ENCODE measurements at places on chromosomes 7 and 10.
A peak's percentile ranks its signal among the peaks of the same experiment; 100 is the strongest.

DNA sequence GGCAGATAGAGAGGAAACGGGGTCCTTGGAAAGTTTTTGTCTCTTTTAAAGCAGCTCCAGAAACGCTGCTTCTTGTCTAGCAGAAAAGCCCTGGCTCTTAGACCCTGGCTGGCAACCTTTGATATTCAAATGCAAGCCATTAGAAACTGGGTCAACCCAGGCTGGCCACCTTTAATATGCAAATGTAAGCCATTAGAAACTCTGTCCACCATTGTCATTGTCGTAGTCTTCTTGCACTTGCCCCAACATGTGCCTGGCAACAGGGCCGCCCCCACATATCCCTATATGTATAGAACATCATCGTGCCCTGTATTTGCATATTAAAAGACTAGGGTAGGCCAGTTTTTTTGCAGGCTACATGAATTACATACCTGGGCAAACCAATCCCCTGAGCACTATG lies 621.3 kb upstream of the DPP6 start:
- no peak for DNase-seq

GRCh38 chr7:90119178-90119971 lies 34.9 kb upstream of the STEAP1 start:
- DNase-seq, result no peak

DNA sequence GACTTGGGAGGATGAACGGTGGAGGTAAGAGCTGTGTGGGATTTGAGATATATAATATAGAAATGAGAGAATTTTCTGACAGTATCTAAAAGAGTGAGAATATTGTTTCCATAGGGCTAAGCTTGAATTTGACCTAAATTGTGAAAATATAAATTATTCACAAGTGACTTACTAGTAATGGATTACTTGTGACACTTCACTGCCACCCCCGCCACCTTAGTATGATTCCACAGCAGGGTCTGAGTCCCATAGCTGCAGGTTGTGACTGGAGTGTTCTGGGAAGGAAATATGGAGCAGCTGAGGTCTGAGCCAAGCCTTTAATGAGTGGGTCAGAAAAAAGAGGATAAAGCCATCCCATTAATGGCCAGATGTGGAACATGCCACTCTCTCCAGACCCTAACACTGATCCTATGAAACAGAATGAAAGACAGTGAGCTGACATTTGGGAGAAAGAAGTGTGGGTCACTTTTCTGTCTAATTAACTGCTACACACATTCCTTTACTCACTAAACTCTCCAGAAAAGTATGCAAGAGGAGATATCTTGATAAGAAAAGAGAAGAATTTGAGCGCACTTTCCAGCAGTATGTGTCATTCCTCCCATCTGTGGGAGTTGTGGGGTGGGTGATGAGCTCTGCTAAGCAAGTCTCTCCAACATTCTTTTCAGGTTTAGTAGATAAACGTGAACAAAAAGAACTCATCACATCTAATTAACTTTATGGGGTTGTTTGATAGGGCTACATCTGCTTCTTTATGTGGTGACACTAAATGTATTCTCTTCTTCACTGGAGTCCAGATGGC lies 1193.4 kb downstream of the SORCS3 start:
- no peak for DNase-seq

- no peak for DNase-seq
These were observed 15.5 kb upstream of the STEAP4 start for GRCh38 chr7:88322151-88322550.

GRCh38 chr10:47288236-47288635 lies 11.8 kb upstream of the GDF10 start:
- DNase-seq, result no peak

GRCh38 chr10:101182936-101183335 lies 46.3 kb downstream of the LBX1 start:
- DNase-seq, result no peak

GRCh38 chr10:69505636-69506318 lies 54.5 kb downstream of the TSPAN15 start:
- no peak for DNase-seq

DNA sequence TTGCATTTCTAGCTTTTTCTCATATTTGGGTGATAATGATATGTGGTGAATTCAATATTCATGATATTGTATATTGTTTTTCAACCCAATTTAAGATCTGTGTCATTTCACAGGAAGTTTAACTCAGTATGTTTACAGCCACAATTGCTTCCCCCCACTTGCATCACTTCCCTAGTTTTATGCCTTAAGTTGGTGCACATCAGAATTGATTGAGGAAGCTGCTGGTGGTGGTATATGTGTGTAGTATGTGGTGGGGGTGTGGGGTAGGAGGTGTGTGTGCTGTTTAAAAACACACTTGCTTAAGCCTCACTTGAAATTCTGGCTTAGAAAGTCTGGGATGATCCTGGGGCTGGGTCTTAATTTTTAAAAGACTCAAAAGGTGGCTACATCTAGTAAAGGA lies 245.1 kb upstream of the AOAH start:
- DNase-seq, result no peak

GRCh38 chr7:3151784-3152183 lies 108.1 kb upstream of the CARD11 start:
- DNase-seq, result no peak

DNA sequence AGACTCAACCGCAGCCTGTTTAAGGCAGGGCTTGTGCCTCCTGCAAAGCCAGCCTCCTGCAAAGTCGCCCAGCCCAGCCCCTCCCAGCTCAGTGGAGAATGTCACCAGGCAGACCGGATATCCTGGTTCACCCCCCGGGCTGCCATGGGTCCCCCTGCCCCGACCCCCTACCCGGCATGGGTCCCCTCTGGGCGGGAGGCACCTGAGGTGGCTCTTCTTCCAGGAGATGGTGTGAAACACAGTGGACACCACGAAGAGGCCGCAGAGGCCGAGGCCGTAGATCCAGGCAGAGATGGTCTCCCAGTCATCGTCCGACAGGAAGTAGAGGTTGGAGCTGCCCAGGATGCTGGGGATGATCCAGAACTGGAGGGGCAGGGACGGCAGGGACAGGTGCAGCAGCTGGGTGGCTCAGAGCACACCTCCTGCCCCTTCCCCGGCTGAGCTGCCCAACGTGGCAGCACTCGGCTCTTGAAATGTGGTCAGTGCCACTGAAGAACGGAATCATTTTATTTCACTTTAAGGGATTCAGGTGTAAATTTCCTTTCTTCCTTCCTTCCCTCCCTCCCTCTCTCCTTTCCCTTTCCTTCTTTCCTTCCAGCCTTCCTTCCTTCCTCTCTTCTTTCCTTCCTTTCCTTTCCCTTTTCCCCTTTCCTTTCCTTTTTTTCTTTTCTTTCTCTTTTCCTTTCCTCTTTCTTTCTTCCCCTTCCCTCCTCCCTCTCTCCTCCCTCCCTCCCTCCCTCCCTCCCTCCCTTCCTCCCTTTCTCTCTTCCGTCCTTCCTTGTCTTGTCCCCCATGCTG lies 36.7 kb upstream of the RADIL start:
- no peak for DNase-seq

DNA sequence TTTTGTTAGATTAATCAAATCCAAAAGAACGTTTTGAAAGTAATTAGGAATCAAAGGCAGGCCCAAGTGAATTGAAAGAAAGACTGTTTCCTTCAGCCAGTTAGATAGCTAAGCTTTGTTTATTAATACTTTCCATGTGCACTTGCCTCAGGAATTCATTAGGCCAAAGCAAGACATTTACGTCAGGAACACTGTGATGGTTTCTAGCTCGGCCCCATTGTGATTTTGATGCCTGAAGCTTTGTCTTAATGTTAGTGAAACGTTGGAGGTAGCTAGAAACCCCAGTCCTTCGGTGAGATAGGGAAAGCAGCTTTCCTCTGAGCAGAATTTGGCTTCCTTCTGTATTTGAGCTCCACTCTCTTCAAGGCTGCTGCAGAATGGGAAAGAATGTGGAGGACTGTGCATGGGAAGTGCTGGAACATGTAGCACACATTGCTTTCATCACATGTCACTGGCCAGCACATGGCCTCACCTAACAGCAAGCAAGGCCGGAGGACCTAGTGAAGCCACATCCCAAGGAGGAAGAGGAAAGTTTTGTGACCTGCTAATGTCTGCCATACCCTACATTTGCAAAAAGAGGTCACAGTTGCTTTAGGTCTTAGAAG lies 64.1 kb downstream of the PCGF5 start:
- DNase-seq, result no peak

GRCh38 chr7:154581251-154581890 lies 421.6 kb downstream of the PAXIP1 start:
- DNase-seq, result no peak

DNA sequence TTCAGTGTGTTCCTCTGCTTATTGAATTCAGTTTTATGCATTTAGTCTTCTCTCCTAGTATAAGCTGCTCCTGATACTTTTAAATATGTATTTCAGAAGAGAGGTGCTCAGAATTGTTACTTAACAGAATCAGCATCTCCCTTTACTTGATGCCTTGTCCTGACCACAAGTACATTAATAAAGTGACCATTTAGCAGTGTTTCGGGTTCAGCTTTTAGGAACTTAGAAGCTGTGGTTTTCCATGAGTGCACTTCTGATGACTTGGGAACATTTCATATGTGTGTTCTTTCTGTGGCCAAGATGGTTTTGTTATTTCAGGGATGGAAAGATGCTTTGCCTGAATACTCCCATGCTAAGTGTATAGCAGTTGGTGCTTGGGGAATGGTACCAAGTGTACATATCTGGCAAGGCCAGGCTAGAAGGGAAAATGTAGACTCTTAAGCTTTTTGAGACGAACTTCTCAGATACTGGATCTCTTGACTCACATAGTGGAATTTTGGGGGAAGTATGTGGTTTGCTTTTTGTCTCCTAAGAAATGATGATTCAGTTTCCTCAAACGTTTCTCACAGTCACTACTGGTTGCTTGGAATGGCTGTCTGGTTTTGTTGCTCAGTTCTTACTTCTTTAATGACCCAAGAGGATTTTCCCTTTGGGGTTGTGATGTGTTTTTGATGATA lies 17.2 kb downstream of the SGPL1 start:
- peak; percentile 89 for DNase-seq

DNA sequence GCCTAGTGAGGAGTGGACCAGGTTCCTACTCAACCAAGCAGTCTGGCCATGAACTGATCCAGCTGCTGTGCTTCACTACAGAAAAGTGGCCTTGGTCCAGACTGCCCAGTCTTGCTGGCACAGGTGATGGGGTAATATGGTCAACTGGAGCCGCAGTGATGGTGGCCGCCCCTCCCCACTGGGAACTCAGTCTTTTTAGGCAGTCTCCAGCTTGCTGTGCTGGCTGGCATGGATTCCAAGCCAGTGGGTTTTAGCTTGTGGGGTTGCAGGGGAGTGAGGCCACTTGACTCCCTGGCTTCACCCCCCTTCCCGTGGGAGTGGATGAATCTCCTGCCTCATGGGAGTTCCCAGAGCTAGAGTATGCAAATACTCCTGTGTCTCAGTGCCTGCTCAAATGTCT lies 52.7 kb upstream of the CDK6 start:
- no peak for DNase-seq

DNA sequence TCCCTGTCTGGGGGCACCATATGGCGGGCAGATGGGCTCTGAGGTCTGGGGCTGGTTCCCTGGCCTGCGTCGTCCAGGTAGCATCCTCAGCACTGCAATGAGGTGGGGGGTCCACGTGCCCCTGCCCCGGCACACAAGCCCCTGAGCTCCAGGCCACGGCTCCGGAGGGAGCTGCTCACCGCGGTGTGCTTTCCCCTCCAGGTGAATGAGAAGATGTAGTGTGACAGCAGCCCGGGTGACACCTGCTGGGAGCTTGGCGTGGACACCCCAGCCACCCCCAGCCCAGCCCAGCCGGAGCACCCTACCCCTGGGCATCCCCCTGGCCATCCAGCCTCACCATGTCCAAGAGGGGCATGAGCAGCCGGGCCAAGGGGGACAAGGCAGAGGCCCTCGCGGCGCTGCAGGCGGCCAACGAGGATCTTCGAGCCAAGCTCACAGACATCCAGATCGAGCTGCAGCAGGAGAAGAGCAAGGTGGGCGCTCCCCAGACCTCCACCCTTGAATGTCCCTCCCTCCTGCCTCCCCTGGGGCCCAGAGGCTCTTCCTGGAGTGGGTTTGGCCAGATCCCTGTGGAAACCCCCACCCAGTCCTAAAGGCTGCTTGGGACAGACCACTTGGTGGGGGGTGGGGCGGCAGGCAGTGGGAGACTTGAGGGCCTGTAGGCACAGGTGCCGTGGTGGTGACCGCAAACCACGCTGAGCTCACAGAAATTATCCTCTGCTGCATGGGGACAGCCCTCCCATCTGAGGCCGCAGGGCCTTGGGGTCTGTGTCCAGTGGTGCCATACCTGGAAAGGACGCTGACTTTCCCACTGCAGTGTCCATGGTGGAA lies 38.9 kb downstream of the JAKMIP3 start:
- no peak for DNase-seq

GRCh38 chr10:129136074-129136473 lies 331.0 kb upstream of the MGMT start:
- DNase-seq, result no peak

DNA sequence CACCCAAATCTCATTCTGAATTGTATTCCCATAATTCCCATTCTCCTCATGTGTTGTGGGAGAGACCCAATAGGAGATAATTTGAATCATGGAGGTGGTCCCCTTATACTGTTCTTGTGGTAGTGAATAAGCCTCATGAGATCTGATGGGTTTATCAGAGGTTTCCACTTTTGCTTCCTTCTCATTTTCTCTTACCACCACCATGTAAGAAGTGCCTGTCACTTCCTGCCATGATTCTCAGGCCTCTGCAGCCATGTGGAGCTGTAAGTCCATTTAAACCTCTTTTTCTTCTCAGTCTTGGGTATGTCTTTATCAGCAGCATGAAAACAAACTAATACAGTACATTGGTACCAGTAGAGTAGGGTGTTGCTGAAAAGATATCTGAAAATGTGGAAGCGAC lies 98.2 kb upstream of the ASAH2 start:
- no peak for DNase-seq

GRCh38 chr7:87204933-87205332 lies 14.6 kb downstream of the TMEM243 start:
- no peak for DNase-seq

- no peak for DNase-seq
These were observed 41.4 kb downstream of the FBXW4 start for GRCh38 chr10:101653536-101653935.

GRCh38 chr7:24384362-24385030 lies 100.5 kb downstream of the NPY start:
- DNase-seq, result no peak

DNA sequence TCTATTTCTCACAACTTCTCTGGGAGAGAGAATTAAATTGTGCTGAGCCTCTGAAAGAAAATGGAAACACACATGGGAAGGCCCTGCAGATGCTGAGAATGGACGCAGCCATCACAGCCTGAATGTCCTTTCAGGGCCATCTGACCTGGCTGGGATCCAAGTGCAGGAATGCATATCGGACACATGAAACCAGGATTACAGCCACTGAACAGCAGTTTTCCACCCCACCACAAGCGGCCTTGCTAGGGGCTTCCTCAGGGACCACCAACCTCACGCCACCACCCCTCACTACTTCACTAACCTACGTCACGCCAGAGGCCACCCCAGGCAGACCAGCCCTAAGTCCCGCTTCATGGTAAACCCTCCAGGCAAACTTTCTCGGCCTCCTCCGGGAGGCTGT lies 103.3 kb downstream of the DIP2C start:
- no peak for DNase-seq

Measured in GM04503 (cell line).